ENCODE measurements at places on chromosomes 11 and 22.

DNA sequence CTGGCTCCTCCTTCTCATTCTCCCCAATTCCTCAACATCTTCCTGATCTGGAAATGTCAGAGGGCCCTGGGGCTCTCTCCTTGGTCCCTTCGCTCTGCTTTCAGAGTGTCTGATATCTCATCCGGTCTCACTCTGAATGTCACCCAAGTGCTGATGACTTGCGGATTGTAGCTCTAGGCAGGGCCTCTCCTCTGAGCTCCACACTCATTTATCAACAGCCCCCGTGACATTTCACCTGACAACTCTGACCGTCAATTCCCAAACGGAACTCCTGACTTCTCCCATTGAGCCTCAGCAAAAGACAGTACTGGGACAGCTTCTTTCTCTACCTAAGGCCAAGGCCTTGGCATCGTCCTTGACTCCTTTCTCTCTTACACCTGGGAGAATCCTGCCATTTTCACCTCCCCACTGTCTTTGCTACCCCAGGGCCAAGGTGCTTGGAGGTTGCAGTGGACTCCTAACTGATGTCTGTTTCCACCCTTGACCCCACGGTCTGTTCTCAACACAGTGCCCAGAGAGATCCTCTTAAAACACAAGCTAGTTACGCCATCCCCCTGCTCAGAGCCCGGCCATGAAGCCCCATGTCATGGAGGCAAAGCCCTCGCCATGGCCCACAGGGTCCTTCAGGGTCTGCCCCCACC is 57.5 kb upstream of the THY1 start:
- peak; percentile 42 for DNase-seq

DNA sequence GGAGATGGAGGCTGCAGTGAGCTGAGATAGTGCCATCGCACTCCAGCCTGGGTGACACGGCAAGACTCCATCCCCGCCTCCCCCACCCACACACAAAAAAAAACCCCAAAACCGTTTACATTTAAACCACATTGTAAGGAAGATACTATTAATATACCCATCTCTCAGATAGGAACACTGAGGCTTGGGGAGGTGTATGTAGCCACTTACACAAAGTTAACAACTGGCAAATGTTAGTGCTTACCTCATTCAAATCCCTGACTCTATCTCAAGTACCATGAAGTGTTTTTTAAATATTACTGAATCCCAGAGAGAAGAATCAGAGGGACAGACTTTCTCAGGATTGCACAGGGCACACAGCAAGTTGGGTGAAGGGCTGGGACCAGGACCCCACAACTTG is 164.5 kb downstream of the MIAT start:
- no peak for DNase-seq

DNA sequence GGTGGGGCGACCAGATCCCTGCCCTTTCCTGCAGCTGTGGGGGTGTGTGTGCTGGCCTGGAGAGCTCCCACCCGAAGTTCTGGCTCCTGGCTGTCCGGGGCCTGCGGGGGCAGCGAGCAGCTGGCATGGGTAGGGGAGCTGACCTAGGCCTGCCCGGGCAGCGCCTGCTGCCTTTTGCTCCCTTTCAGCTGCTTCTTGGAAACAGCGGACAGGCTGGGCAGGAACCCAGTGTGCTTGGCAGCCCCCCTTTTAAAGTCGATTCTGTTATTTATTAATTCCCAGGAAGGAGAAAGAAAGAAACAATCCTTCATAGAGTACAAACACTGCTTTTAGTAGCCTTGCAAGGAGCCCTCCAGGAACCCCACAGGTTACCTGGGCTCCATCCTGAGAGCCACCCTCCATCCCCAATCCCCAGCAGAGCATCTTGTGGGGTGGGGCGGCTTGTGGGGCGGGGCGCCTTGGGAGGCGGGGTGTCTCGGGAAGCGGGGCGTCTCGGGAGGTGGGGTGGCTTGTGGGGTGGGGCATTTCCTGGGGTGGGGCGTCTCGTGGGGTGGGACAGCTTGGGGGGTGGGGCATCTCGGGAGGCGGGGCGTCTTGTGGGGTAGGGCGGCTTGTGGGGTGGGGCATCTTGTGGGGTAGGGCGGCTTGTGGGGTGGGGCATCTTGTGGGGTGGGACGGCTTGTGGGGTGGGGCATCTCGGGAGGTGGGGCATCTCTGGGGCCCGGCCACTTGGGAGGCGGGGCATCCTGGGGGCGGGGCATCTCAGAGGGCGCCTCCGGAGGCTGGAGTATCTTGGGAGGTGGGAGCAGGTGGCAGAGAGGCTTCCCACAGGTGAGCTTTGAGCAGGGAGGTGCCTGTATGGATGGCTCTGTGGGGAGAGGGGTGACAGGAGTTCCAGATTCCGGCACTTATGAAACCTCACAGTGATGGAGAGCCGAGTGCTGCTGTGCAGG is 7.0 kb downstream of the CD81 start:
- no peak for DNase-seq

DNA sequence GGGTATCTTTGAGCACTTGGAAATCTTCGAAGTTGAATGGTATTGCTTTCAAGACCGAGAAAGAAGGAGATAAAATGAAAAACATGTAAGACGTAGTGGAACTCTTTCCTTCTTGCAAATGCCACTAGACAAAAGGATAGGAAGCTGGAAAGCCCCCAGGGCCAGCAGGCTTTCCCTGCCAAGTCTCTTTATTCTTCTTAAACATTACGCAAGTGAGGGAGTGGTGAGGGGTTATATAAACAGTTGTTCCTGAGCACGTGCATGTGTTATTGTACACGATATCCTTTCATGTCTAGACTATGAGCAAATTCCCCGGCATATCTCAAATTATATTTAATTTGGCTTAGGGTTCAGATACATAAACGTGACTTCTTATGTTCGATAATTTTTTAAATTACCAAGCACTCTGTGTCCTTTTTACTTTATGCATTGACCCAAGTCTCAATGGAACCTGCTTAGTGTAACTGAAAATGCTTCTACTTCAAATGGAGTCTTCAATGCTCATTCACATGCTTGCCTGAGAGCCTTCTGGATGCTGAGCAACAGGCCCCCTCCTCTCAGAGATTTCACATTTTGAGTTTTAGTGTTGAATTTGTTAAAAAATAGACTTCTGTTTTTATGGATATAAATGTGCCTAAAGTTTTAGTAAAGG is 59.0 kb downstream of the PPP2R1B start:
- peak; percentile 86 for DNase-seq

- no peak for DNase-seq
Measured at GRCh38 chr22:46954781-46955180, 192.3 kb downstream of the TBC1D22A start.

DNA sequence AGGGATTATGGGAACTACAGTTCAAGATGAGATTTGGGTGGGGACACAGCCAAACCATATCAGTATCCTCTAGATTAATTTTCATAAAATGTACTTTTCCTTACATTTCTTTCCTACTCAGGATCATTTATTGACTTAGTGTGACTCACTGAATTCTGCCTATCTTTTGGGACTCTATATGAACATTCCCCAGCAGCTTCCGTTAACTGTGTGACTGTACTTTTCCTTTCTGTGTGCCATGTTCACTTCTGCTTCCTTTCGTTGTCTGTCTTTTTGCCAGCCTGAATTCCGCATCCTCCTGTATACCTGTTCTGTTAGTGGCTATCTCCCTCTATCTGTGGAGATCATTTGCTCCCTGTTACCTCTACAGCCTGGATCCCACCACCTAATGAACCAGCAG is 48.8 kb downstream of the SPECC1L start:
- DNase-seq: no peak

DNA sequence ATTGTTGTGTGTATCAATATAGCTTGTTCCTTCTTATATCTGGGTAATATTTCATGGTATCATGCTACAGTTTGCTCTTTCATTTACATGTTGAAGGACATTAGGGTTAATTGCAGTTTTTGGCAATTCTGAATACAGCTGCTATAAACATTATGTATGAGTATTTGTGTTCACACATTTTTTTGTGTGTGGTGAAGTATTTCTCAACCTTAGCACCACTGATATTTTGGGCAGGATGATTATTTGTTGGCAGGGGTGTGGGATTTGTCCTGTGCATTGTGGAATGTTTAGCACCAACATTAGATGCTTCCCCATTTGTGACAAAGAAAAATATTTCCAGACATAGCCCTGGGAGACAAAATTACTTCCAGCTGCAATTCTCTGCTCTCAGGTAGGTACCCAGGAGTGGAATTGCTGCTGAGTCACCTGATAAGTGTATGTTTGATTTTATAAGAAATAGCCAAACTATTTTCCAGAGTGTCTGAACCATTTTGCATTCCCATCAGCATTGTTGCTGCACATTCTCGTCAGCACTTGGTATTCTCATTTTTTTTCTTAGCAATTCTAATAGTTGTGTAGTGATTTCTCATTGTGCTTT is 128.2 kb downstream of the SNX19 start:
- no peak for DNase-seq

Measured in right atrium auricular region (tissue), 2 donors.